ENCODE measurements at places on chromosomes 2 and 18. TPM values are rescaled to one million over a fixed set of nuclear protein-coding genes. Genes with fewer than 3 reads are reported as not detected.

DNA sequence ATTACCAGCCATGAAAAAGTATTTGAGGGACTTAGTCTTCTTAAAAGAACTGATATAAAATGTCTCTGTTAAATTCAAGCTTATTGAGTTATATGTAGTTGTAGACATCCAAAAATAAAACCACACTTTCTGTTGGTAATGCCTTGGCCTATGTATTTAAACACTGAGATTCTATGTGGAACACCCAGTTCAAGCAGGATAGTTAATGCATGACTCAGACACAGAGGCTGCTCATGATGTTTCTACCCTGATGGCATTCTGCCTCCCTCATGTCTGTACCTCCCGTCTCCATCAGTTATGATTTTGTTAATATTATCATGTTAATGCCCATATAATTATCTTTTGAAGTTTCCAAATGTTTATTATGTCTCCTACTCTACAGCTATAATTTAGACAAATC lies 164.5 kb downstream of the XIRP2 start:
- H3K4me1 ChIP-seq, result peaks cover 13% of the 10 kb centered on the region
- H3K36me3 ChIP-seq, result no peaks in the 10 kb centered on the region
- no peak overlapping the region for H3K27ac ChIP-seq
- no peak for DNase-seq
- no peak overlapping the region for H3K4me3 ChIP-seq

GRCh38 chr2:130369965-130370341 lies 14.1 kb downstream of the PTPN18 start:
- H3K27me3 ChIP-seq, result no peaks in the 10 kb centered on the region
- peak overlapping the region; percentile 73 for H3K4me3 ChIP-seq
- peaks cover 4% of the 10 kb centered on the region for H3K36me3 ChIP-seq
- DNase-seq, result no peak
- H3K27ac ChIP-seq, result no peak overlapping the region

DNA sequence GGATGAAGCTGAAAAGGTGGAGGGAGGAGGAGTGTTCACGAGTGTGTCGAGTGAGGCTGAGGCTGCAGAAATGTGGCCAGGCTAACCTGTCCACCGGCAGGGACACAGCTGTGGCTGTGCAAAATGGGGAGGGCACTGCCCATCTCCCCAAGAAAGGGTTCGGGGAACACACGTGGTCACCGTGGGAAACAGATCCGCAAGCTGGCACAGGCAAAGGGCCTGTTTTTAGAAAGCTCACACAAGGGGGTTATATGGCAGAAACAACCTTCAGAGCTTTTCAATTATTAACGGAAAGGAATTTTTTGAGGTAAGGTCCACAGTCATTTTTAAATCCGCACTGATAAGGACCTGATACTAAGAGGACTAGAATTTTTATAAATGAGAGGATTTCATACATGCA lies 35.7 kb downstream of the SH3YL1 start:
- H3K4me1 ChIP-seq, result peaks cover 3% of the 10 kb centered on the region
- H3K27ac ChIP-seq, result no peak overlapping the region
- H3K4me3 ChIP-seq, result no peak overlapping the region
- H3K27me3 ChIP-seq, result no peaks in the 10 kb centered on the region

DNA sequence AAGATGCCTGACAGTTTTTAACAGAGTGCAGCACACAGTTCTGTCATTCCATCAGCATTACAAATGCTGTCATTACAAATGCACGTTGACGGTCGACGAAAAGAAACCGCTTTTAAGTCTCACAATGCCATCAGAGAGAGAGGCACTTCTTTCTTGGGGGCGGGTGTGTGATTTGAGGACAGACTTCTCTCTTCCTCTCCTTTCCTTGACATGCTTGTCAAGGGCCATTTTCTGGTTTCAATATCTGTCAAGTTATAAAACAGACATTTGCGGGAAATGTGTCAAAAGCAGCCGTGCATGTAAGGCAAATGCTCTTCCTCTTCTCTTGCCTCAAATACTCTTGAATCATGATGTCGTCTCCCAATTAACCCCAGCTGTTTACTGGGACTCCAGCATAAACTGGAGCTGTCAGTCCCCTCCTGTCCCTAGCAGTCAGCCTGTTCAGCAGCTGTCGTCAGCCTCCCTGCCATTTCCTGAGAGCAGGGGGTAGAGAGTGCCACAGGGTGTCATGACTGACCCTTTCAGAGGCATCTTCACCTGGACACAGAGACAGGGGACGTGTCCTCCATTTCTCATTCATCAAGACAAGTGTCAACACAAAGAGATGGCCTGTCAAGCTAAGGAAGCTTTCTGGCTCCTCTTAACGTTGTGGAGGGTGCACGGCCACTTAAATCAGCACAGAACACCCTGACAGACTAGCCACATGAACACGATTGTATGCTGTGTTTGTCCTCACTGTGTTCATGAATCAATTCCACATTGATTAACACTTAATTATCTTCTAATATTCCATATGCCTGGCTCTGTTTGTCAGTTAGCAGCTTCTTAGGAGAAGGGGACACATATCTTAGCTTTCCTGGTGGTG lies 305.4 kb upstream of the RAB6C start:
- no peaks in the 10 kb centered on the region for H3K36me3 ChIP-seq
- no peak overlapping the region for H3K27ac ChIP-seq
- H3K27me3 ChIP-seq, result peaks cover 9% of the 10 kb centered on the region
- DNase-seq, result no peak
- H3K4me1 ChIP-seq, result peaks cover 22% of the 10 kb centered on the region
- peak overlapping the region; percentile 1 for H3K4me3 ChIP-seq

DNA sequence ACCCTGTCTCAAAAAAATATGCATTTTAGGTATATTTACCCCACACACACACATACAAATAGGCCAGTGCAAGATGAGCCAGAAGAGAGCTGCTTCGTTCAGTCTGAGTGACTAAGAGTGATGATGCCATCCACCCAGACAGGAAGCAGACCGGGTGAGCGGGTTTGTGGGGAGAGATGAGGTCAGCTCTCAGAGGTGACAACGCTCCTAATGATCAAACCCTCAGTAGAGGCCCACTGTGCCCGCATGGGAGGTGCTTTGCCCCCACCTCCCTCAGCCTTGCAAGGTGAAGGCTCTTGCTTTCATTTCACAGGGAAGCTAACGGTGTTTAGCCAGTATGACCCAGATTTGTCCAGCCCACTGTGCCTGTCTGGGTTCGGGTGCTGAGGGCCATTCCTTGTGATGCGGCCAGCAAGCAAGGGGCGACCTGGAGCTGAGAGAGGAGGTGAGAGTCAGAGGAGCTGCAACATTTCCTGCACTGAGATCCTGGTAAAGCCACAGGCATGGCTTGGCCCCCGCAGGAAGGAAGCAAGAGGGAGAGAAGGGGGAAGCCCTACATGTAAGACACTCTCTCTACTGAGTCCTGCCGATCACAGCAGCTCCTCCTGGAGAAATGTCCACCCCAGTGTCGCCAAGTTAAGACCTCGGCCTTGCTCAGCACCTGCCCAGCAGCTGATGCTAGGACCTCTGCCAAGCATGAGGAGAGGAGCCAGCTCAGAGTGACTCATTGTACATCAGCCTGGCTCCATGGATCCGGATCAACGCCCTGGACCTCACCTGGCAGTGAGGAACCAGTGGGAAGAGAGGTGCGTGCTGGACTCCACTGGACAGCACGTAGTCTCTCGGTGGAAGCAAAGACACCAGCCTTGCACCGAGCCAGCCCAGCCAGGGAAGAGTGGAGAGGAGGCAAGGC lies 37.0 kb downstream of the NIFK start:
- no peak for DNase-seq
- no peak overlapping the region for H3K4me3 ChIP-seq
- no peaks in the 10 kb centered on the region for H3K27me3 ChIP-seq
- no peak overlapping the region for H3K27ac ChIP-seq
- H3K4me1 ChIP-seq, result peaks cover 9% of the 10 kb centered on the region

GRCh38 chr2:152602750-152603149 lies 114.5 kb downstream of the PRPF40A start:
- peaks cover 7% of the 10 kb centered on the region for H3K36me3 ChIP-seq
- no peak overlapping the region for H3K27ac ChIP-seq
- H3K4me1 ChIP-seq, result peaks cover 28% of the 10 kb centered on the region
- DNase-seq, result no peak
- H3K27me3 ChIP-seq, result no peaks in the 10 kb centered on the region

GRCh38 chr18:47911877-47912276 lies 18.6 kb downstream of the SMAD2 start:
- H3K4me3 ChIP-seq, result no peak overlapping the region
- H3K27ac ChIP-seq, result no peak overlapping the region
- peaks cover 19% of the 10 kb centered on the region for H3K36me3 ChIP-seq
- H3K4me1 ChIP-seq, result peaks cover 21% of the 10 kb centered on the region

- H3K4me3 ChIP-seq, result no peak overlapping the region
- no peak for DNase-seq
- H3K36me3 ChIP-seq, result no peaks in the 10 kb centered on the region
- H3K4me1 ChIP-seq, result no peaks in the 10 kb centered on the region
Observed at GRCh38 chr2:146847846-146848245, 997.0 kb upstream of the ACVR2A start.

MREG gene
- total RNA-seq, result 10.4 TPM

KCNE4 gene
- not detected for total RNA-seq

LRATD1 gene
- 3.6 TPM for total RNA-seq

SNED1 gene
- 0.30 TPM for total RNA-seq

PTH2R gene
- not detected for total RNA-seq

LRRTM4 gene
- total RNA-seq, result 10.1 TPM
